SW 1271 (cell line): ENCODE measurements at places on chromosomes 4 and X.

- DNase-seq, result no peak
These were observed 91.2 kb downstream of the RAP1GDS1 start for GRCh38 chr4:98352396-98352795.

- no peak for DNase-seq
These were observed 5.7 kb downstream of the ZNF280C start for GRCh38 chrX:130263016-130263415.

DNA sequence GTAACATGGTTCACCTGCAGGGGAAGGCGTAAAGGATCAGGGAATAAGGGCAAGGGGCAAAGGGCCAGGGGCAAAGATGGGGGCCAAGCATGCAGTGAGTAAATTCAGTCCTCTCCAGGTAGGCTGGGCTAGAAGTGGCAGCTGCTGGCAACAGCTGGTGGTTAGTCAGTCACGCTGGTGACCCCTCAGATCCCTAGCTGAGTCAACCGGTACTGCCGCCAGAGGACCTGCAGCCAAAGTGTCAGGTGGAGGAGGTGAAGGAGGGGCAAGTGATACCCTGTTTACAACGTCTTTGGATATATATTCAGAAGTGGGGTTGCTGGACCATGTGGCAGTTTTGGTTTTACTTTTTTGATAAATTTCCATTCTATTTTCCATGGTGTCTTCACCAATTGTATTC lies 24.6 kb upstream of the NAP1L2 start:
- DNase-seq, result no peak

DNA sequence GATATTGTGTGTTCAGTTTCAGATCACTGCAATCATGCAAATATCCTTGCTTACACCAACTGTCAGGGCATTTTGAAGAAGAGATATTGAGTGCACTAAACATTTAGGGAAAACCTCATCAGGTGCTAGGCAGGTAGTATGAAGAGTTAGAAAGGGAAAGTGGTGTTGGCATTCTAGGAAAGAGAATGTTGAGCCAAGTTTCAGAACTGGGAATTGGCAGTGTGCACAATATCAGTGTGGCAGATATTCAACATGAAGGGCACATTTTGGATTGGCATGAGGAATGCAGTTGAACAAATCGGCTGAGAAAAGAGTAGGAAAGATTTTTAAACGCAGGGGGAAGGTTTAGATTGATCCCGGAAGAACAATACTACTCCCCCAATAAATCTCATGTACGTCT lies 43.4 kb upstream of the SMAD1 start:
- no peak for DNase-seq

DNA sequence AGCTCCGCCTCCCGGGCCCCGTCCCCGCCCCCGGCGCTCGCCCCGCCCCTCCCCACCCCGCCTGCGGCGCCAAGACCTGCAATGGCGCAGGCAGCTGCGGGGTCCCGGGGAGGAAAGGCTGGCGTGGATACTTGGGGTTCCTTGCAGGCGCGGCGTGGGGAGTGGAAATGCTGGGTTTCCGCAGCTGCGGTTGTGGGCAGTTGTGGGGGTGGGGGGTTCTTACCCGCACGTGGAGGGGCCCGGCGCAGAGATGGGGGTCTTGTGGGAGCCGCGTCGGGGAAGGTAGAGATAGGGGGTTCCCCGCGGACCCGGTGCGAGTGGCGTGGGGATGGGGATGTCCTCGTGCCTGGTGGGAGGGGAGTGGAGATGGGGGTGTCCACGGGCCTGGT lies 680 bp upstream of the ASMTL start:
- no peak for DNase-seq
